ENCODE measurements at places on chromosomes 5 and 9. TPM values are rescaled to one million over a fixed set of nuclear protein-coding genes. Genes with fewer than 3 reads are reported as not detected.

The FXN gene
- 11.7 TPM for total RNA-seq

The TRIP13 gene
- 1.0 TPM for total RNA-seq

The PCDHGB5 gene
- 0.26 TPM for total RNA-seq

The ST8SIA4 gene
- 27.5 TPM for total RNA-seq

The ABCA1 gene
- 18.9 TPM for total RNA-seq

The MSH3 gene
- total RNA-seq, result 12.6 TPM

The RNF180 gene
- total RNA-seq, result not detected

The FAM221B gene
- not detected for total RNA-seq

- no peak for DNase-seq
Measured at GRCh38 chr5:136676685-136677084, 311.3 kb upstream of the TRPC7 start.

DNA sequence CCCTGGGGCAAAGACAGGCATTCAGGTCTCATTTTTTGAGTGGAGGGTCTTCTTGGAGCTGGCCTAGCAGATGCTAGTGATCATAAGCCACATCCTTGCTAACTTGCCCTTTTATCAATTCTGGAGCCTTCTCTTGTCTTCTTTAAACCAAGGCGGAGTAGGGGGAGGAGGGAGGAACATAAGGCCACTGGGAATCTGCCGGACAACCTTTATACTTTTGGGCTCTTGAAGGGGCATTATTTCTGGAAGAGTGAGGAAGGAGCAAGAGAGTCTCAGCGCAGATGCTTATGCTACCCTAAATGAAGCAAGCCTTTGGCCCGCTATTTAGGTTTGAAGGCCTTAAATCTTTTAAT lies 2.0 kb downstream of the TMEFF1 start:
- no peak for DNase-seq

- no peak for DNase-seq
Measured at GRCh38 chr9:36317766-36318165, 59.5 kb upstream of the GNE start.
